ENCODE measurements at places on chromosomes 1 and 21.

DNA sequence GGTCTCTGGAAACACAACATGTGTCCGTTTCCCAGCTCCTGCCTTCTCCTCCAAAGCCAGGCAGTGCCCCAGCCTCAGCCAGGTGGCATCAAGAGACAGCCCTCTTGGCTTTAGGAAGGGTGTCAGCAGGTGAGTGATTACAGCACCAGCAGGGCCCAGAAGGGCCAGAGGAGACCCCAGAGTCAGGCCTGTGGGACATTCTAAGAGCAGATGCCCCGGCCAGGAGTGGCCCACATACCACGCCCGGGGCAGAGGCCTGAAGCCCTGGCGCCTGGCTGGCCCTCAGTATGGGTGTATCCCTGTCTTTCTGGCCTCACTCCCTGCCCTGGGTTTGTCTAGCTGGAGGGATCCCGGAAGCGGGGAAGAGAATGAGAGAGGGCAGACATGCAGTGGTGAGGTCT, 109.2 kb downstream of the CASZ1 start:
- no peak for DNase-seq

DNA sequence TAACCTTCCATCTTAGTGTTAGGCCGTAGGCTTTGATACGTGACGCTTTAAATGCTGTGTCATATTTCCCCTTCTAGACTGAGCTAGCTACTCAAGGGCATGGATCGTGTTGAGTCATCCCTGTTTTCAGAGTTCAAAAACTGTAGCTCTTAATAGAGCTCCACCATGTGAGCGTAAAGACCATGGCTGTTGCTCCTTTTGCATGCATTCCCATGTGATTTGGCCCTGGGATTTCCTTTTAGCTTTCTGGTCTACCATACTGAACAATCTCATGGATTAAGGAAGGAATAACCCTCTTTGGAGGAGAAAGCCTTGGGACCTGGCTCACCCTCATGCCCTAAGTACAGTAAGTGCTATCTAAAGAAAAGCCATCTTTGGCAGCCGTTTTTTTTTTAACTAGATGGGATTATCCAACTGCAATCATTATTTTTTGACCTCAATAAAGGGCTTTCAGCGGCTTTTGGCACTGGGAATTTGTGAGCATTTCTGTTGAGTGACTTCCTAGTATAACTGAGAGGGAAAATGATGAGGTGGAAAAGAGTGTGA, 76.6 kb downstream of the PLPP3 start:
- no peak for DNase-seq

DNA sequence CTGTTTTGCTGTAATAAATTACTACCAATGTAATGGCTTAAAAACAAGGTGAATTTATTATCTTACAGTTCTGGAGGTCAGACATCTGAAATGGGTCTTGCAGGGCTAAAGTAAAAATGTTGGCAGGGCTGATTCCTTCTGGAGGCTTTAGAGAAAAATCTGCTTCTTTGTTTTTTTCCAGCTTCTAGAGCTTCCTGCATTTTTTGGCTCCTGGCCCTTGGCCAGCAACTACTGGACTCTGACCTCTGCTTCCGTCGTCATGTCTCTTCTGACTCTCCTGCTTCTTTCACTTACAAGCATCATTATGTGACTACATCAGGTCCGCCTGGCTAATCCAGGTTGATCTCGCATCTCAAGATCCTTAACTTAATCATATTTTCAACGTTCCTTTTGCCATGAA, 350.9 kb downstream of the S1PR1 start:
- no peak for DNase-seq

DNA sequence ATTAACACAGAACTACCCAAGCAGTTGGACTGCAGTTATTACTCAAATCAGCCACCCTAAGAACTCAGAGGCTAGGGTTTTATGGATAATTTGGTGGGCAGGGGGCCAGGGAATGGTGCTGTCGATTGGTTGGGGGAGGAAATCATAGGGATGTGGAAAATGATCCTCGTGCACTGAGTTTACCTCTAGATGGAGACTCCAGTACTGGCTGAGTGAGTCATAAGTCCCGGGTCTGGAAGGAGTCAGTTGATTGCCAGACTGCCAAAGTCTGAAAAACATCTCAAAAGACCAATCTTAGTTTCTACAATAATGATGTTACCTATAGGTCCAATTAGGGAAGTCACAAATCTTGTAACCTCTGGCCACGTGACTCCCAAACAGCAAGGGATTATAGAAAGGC, 257.5 kb upstream of the PRMT6 start:
- DNase-seq: no peak

GRCh38 chr1:227788271-227789083, 27.0 kb upstream of the PRSS38 start:
- DNase-seq: no peak

- DNase-seq: no peak
Measured at GRCh38 chr1:85623061-85623471, 42.5 kb downstream of the CCN1 start.

Measured in activated effector memory CD4-positive, alpha-beta T cell treated with Interleukin-2 at 50 U/mL for 16 hours (primary cell).